Hepatic stellate cell (primary cell): ENCODE measurements at places on chromosomes 4 and X.

DNA sequence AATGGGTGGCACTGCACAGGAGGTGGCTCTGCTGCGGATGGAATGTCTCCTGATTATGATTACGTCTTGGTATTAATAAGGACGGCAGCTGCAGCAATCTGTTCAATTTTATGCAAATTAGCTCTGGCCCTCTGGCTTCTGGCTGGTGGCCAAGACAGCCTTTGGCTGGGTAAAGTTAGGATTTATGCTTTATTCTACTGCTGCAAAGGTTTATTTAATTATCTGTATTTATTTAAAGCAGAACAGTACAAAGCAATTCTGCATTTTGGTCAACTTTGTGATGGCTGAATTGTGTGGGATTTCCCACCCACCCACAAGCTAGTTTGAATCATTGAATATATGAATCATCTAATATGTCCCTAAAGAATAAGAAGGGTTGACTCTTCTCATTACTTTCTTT, 745.6 kb upstream of the FAM241A start:
- no peak for DNase-seq

DNA sequence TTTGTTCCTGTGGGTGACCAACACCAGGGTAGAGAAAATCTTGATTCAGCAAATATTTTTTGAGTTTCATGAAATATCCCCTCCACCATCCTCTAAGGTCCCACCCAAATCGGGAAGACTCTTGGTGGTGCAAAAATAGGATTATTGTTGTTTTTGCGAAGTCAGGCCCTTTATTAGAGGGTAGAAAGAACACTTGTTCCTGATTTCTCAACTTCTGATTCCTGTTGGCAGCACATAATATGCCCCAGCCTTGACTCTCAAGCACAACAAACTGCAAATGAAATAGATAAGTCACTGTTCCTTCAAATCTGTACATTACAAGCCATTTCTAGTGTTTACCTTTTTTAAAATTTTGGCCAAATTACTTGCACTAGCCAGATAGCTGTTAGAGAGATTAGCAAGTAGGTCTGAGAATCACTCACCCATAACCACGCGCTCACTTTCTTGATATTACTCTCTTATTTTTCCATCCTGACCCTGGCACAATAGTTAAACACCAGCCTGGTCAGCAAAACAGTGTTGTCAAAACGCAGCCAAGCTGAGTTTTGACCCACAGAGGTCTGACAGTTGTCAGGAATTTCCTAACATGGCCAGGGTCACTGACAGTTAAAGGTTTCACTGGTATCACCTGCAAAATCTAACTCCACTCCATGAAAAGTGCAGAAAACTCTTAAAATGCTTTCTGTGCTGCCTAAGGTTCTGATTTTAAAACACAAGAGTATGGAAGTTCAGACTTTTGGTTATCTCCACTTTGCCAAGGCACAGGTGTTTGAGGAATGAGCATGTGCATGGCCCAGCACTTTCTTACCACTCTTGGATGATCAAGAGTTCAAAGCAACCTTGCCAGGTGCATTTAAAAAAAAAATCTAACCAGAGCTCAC, 69.8 kb downstream of the RBM47 start:
- no peak for DNase-seq

- no peak for DNase-seq
These were observed 18.2 kb downstream of the MAGEA9 start for GRCh38 chrX:149799938-149800337.

DNA sequence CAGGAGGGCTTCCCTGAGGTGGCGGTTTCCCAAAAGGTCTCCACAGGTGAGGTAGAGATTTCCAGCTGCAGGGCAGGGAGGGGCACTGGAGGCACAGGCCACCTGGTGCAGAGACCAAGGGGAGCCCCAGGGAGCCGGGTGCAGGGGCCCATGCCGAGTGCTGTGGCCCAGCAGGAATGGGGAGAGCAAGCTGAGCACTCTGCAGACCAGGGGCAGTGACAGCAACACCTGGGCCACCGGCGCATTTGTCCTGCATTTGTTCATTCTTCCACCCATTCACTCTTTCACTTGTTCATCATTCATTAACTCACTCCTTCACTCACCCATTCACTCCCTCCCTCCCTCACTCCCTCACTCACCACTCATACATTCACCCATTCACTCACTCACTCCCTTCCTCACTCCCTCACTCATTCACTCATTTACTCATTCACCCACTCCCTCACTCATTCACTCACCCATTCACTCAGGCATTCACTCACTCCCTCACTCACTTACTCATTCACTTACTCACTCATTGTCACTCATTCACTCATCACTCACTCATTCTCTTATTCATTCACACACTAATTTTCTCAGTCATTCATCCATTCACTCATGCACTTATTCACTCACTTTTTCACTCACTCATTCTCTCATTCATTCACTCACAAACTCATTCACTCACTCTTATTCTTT, 16.3 kb downstream of the CPZ start:
- DNase-seq = no peak

GRCh38 chrX:52988985-52989917, 30.9 kb upstream of the FAM156A start:
- DNase-seq = no peak

GRCh38 chr4:95939141-95939540, 99.2 kb downstream of the PDHA2 start:
- no peak for DNase-seq

DNA sequence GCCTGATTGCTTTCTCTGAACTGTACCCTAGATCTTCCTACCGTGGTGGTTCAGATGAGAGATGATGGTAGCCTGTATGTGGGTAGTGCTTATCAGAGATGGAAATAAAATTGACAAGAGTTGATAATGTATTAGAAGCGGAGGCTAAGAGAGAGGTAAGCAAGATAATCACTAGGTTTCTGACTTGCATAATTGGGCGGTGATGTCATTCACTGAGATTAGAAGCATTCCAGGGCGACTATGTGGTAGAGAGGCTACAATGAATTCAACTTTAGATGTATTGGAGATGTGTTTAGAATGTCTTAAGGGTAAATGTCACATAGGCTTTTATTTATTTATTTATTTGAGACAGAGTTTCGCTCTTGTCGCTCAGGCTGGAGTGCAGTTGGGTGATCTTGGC, 415 bp upstream of the TENM3 start:
- no peak for DNase-seq

DNA sequence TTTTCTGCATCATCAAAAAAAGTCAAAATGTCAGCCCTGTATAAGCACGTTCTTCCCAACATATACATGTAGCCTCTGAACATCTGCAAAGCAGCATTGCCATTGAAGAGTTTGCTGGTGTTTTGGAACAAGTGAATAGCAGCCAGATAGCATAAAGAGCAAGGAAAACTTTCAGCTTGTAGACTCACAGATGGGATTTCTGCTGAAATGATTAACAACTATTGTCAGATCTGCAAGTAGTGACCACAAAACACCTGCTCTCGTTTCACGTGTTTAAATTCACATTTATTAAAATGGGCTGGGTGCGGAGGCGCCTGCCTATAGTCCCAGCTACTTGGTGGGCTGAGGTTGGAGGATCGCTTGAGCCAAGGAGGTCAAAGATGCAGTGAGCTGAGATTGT, 123.7 kb downstream of the SPRY1 start:
- no peak for DNase-seq

- DNase-seq = no peak
These were observed 146.2 kb downstream of the GLRA2 start for GRCh38 chrX:14675500-14675899.

- no peak for DNase-seq
These were observed 81.1 kb upstream of the CT45A1 start for GRCh38 chrX:135632353-135632752.

GRCh38 chrX:133045986-133046385, 50.9 kb downstream of the USP26 start:
- no peak for DNase-seq

GRCh38 chr4:100517864-100518341, at the start of gene EMCN:
EMCN (minus strand) TSS chr4:100518022; CDS start chr4:100517914, 108 bp downstream.
- no peak for DNase-seq

DNA sequence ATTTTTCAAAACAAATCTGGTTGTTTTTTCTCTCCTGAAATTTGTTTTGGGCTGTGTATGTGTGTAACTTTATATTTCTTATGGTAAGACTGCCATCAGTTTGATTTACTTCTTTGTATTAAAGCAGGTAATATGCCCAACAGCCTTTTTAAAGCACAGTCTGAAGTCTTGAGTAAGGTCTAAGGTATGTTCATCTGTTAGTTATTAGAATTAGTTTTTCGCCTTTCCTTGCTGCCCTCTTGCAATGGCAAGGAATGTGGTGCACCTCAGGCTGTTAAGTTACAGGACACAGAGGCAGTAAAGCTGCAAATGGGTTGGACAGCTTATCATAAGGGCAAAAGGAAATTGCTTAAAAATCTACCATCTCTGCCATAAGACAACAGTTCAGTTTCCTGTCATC, 71.8 kb downstream of the METTL14 start:
- no peak for DNase-seq

- DNase-seq = no peak
These were observed 16.6 kb downstream of the SOWAHB start for GRCh38 chr4:76881375-76881774.

- no peak for DNase-seq
These were observed 8.9 kb downstream of the ZNF330 start for GRCh38 chr4:141229408-141230101.

GRCh38 chr4:187715466-187715865, 280.1 kb upstream of the ZFP42 start:
- DNase-seq = no peak

GRCh38 chr4:146142768-146143167, 32.8 kb upstream of the LSM6 start:
- no peak for DNase-seq

- DNase-seq = no peak
These were observed 24.7 kb downstream of the CUL4B start for GRCh38 chrX:120536061-120536460.

GRCh38 chrX:84044051-84044450, 143.9 kb downstream of the RPS6KA6 start:
- DNase-seq = no peak

- DNase-seq = no peak
These were observed 10.1 kb downstream of the SORCS2 start for GRCh38 chr4:7202411-7202810.

GRCh38 chr4:6332042-6332668, 62.5 kb downstream of the WFS1 start:
- peak; percentile 63 for DNase-seq

- no peak for DNase-seq
These were observed 41.0 kb downstream of the MAP7D3 start for GRCh38 chrX:136210243-136210642.

DNA sequence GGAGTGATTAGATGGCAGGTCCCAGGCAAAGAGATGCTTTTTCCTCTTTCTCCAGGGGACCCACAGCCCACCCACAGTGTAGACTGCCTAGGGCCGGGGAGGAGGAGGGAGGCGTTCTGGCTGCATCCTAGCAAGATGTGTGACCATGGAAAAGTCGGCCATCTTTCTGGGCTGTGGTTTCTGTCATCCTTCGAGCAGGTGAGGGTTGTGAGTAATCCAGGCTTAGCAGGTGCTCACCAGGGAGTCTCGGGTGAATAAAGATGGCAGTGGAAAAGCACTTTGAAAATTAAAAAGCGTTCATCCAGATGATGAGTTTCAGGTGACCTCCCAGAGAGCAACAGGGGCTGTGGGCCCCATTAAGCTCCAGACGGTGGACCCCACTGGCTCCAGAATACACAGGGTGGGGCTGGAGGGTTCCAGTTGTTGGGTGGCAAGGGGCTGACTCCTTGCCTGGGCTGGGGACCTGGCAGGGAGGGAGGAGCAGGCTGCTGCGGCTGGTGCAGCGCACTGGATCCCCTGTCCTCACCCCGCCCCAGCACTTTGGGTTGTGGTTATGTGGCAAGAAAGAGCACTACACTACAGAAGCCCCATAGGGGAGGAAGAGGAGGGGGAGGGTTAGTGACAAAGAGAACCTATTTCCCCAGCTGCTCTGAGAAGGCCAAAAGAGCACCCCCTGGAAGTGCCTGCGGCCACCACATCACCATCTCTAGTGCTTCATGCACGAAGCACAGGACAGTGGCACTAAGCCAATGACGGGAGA, 23.7 kb downstream of the ELF4 start:
- no peak for DNase-seq

DNA sequence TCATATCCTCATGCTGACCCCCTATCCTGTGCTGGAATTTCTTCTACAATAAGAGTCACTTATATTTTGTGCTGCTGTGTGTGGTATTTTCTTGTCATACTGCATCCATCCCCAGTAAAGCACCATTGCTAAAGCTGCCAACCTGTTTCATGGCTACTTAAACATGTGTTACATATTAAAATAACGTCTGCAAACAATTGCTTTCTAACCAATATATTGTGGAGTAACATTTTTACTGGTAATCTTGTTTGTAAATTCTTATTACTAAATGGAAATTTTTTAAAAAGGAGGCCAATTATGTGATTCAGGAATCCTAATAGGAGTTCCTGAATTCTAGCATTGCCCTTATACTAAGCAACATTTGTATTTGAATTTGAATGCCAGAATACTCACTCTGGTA, 160.3 kb upstream of the VEGFC start:
- DNase-seq = no peak

DNA sequence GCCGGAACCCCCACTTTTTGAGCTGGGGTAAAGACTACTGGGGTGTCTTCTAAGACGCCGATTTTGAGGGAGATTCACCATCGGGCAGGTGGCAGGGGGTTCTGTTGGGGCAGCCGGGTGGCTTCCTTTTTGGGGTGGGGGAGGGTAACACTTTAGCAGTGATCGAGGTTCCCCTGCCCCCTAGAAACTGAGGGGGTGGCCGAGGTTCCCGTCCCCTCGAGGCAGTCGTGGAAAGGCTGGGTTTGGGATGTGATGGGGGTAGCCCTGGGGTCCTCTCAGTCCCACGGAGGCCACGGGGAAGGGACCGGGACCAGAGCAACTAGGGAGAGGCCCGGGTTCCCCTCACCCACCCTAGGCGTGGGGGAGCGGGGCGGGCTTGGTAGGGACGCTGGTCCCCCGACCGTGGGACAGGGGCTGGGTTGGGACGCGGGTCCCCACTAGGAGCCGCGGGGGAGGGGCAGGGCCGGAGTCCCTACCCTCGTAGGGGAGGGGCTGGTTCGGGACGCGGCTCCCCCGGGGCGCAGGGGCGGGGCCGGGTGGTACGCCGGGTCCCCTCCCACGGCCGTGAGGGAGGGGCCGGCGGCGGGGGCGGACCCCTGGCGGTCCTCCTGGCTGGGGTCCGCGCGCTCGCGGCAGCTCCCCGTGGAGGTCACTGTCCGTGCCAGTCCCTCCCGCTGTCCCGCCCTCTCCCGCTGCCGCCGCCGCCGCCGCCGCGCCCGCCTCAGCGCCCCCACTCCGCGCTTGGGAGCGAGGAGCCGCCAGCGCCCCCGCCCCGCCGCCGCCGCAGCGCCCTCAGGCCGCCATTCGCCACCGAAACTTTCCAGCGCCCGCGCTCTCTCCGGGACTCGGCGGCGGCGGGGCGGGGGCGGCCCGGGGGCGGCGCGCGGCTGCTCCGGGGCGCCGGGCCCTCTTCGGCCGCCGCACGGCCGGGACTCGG, at the start of gene TBL1X:
TBL1X (plus strand) TSS at position 624 of the 937 bp plus-strand sequence. CDS start 188,529 bp downstream, outside the sequence.
- peak; percentile 28 for DNase-seq
